ENCODE measurements at places on chromosomes 12 and 14.

- DNase-seq, result no peak
These were observed 325.8 kb downstream of the FUT8 start for GRCh38 chr14:65738339-65738738.

GRCh38 chr14:21367582-21368144, 16.2 kb downstream of the SUPT16H start:
- DNase-seq, result no peak

DNA sequence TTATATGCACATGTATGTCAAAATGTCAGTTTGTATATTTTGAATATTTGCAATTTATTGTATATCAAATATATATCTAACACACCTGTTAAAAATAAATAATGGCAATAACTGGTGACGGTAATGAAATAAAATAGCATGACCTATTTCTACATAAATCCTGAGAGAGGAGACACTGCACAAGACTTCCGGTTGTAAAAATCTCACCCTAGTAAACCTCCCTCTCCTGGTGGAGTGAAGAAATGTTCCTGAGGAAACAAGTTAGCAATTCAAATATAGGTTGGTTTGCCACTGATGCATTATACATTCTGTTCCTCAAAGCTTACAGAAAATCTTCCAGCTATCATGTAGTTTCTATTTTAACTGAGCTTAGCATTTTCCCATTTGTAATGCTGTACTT, 166.1 kb upstream of the SYT10 start:
- DNase-seq, result no peak

- no peak for DNase-seq
These were observed 22.7 kb upstream of the PPP2R5C start for GRCh38 chr14:101738703-101739320.

DNA sequence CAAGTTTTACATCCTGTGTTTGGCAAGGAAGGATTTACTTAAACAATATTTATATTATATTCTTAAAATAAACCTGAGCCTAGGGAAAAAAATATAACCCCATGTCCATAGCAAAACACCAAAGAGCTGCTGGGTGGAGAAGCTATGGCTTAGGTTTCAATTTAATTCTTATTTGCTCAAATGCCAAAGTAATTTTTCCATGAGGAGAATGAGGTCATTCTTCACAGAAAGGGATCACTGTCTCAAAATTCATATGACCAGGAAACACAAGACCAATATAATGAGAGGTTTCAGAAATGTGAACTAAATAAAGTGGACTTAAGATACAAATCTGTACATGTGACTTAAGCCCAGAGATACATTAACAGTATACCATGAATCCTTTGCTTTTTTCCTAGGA, 195.0 kb downstream of the PHLDA1 start:
- no peak for DNase-seq

GRCh38 chr14:101494826-101495225, 66.5 kb upstream of the DIO3 start:
- no peak for DNase-seq

- no peak for DNase-seq
These were observed 114.4 kb downstream of the PRKCH start for GRCh38 chr14:61435563-61436337.

DNA sequence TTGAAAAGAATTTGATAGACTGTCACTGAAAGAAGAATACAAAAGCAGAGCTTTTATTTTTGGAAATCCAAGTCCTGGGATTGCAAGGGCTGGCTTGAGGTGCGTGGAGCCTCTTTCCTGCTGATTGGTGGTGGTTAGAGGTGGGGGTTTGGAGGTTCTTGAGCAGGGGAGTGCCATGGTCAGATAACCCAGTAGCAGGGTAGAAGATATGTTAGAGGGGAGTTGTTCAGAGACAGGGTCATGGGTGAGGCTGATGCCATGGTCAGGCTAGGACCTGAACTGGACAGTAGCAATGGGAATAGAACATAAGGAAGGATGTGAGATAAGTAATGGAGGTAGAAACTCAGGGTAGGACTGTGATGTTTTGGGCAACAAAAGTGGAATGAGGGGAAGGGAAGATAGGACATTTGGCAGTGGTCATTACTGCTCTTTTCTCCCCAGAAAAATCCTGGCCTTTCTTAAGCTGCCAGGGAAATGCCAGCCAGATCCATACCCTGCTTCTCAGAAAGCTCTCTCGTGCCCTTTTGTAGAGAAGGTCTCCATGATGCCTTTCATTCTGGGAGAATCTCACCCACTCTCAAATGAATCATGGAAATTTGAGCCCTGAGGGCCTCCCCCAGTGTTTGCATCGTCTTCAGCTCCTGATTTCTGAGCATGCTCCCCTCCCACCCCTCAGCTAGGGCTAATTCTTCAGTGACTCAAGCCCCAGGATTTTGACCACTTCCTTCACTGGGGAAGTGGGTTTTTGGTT, 9.5 kb downstream of the EMP1 start:
- DNase-seq, result no peak

- no peak for DNase-seq
These were observed 222.1 kb downstream of the RPS29 start for GRCh38 chr14:49363821-49364751.

GRCh38 chr12:64186789-64187188, 35.3 kb downstream of the KICS2 start:
- DNase-seq, result no peak

DNA sequence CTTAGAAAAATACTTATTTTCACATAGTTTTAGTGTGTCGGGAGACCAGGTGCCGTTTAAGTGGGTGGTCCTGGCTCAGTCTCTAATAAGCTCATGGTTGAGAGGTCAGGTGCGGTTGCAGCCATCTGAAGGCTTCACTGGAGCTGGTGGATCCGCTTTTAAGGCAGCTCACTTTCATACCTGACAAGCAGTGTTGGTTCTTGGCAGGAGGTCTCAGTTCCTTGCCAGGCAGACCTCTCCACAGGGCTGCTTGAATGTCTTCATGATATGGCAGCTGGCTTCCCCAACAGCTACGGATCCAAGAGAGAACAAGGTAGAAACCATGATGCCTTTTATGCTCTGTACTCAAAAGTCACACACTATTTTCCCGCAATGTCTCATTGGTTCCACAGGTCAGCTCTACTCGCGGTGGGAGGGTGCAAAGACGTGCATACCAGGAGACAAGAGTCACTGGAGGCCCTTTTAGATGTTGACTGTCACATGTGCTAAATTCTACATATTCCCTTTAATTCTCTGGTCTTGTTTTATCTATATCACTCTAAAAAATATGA, 8.0 kb upstream of the ZDHHC17 start:
- DNase-seq, result no peak

GRCh38 chr12:71772735-71773134, 18.1 kb downstream of the RAB21 start:
- no peak for DNase-seq

DNA sequence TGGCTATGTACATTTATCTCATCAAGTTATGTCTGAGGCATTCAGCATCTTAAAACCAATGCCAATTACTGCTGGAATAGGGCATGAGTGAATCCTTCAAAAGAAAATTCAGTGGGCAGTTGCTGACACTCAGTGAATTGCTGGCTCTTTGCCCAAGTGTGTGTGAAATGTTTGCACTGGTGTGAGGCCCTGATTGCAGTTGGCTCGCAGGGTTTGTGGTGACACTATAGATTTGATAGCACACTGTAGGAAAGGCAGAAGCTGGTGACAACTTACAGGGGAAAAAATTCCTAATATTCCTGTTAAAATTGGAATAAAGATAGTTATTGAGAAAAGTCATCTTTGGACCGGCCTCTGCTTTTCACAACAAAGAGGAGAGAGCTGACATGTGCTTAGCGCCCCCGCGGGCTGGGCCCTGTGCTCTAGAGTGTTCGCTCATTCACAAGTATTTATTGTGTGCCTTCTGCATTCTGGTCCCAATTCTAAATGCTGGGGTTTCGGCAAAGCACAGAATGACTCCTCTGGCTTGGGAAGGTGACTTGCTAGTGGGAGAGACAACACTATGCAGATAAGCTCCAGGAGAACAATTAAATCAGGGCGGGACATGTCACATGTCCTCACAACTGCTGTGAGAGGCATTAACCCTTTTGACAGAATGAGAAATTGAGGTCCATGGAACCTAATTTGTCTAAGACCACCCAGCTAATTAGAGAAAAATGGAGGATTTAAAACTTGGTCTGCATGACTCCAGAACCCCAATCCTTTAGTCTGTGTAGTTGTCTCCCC, 418.7 kb downstream of the NPAS3 start:
- no peak for DNase-seq

DNA sequence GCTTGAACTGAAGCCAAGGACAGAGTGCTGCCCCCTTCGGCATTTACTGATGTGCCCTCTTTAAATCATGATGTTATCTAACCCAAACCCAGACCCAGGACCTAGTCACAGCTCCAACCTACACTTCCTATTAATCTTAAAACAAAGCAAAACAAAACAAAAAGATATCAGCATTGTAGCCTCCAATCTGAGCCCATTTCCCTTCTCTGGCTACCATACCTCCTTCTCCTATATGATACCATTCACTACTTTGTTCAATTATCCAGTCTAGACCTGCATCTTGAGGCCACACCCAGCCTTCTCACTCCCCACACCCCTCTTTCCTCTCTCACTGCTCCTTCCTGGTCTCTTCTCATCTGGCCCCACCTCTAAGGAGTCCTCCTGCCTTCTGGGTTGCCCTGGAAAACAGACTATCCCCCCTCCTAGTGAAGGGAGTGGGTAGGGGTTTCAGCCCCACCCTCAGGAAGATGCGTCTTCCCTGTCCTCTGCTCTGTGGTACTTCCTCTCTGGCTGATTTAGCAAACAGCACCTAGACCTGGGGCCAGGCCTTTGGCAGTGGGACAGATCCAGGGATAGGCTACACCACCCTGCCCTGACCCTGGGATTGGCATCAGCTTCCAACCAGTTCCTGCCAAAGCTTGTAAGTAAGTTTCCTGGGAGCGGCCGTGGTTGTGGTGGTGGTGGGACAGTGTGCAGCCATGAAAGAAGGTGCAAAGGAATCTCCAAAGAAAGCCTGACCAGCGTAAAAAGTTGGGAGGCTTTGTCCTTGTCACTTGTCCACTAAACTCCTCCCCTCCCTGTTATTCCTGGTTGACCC, 3.3 kb downstream of the LTB4R start:
- DNase-seq, result no peak

DNA sequence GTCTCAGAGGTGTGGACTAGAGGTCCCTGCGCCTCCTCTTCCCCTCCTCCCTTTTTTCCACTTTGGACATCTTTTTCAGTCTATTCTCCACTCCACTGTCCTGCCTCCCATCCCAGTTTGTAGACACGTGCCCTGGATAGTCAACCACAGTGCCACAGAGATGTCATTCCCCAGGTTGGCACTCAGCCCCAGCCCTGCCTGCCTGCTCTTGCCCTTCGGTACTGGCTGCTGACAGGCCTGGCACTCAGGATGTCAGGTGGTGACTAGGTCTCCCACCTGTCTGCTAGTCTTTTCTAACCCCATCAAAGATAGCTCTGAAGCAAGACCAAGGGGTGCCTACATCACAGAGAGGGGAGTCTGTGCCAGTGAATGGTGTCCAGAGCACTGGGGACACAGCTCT, 15.8 kb downstream of the KRT71 start:
- no peak for DNase-seq

DNA sequence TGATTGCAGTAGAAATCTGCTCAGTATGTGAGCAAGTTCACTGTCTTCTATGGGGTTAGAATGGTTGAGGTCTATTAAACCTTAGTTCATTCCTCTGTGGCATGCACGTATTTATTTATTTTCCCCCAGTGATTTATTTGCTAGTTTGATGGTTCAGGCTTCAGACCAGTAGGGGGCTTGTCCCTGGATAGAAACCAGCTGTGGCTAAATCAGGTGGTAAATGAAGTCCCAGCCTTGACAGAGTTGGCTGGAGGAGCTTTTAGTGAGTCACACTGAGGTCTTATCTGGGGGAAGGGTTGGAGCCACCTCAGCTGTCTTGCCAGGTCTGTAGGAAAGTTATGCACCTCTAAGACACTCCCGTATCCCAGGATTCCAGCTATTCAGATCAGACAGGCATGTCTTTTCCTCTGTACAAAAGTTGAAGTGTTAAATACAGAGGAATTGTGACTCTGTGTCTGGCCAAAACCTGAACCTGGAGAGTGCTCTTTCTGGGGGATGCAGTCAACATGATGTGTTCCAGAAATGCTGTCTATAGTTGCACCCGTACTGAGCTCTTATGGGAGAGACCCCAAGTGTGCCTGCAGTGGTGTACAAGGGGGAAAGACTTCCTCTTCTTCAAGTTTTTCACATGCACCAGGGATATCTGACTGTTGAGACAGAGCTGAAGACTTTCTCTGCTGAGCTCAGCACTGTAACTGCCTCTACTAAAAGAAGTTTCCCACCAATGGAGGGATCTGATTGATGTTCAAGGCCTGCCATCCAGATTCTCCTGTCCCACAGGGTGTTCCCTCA, 1322.1 kb downstream of the TMEM121 start:
- no peak for DNase-seq

GRCh38 chr12:88624911-88625310, 44.6 kb upstream of the KITLG start:
- DNase-seq, result no peak

DNA sequence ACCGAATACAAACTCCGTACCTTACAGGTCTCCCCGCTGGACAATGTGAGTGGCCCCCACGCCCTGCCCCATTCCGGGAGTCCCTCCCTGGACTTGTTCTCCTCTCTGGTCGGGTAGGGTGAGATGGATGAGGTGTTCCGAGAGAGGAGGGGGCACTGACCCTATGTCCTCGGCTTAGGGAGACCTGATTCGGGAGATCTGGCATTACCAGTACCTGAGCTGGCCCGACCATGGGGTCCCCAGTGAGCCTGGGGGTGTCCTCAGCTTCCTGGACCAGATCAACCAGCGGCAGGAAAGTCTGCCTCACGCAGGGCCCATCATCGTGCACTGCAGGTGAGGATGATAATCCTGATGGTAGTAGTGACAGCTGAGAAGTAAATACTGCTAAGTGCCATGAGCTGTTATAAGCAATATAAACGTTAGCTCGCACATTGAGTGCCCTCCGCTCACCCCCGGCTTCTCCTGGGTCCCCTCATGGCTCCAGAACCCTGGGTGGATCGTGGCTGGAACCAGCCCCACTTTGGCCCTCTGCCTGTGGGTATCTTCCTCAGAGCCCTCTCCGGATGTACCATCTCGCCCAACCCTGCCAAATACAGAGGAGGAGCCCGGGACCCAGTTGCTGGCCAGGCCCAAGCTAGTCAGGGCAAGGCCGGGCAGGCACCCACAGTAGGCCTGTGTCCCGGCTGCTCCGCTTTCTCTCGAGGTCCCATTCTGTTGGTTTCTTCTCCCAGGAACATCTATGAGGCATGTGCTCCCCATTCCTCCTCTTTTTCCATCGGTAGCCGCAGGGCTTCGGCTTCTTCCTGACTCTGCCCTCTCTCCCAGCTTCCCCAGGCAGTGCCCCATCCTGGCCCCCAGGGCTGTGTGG, 6.8 kb downstream of the PTPN6 start:
- DNase-seq, result no peak

DNA sequence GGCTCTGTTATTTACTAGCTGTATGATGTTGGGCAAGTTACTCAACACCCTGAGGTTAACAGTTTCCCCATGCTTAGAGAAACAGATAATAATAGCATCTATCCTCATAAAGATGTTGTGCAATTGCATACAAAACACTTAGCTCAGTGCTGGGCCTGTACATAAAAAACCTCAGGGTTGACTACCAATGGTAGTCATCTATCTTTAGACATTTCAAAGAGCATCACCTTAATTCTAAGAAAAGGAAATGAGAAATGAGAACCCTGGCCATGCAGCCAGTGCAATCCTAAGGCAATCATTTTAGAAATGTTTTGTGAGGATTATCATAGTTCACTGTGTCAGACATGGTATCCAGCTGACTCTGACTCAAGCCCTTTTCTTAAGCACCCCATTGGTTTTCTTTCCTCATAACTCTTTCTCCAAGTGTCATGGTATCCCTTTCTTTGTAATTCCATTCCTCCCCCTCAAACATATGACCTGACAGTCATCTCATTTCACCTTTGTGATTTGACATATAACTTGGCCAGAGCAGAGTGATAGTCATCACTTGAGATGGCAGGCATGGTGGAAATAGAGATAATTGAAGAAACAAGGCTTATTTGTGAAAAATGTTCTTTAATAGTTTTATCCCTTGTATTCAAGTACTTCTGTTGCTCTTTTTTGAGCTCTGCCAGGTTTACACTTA, 29.5 kb upstream of the OSBPL8 start:
- DNase-seq, result no peak

All from thoracic aorta (tissue), 2 donors.